NCI-H1092 (cell line): ENCODE measurements at places on chromosomes 3 and 15.

DNA sequence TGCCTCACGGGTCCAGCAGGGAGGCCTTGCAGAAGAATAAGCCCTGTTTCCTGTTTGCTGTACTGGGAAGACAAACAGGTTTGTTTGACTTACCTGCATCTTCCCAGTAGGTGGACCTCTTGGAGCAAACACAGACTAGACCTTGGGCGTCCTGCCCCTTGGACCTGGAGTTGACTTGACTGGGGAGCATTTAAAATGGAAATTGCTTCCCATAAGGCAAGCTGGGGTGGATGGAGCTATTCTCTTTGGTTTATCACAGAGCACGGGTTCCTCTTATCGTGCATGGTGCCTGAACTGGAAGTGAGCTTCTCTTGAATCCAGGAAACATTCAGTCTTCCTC lies 151.4 kb downstream of the RPLP1 start:
- peak; percentile 19 for DNase-seq

- no peak for DNase-seq
Measured at GRCh38 chr15:63517628-63518027, 13.2 kb downstream of the USP3 start.

- no peak for DNase-seq
Measured at GRCh38 chr15:38559636-38560307, 4.8 kb downstream of the RASGRP1 start.

DNA sequence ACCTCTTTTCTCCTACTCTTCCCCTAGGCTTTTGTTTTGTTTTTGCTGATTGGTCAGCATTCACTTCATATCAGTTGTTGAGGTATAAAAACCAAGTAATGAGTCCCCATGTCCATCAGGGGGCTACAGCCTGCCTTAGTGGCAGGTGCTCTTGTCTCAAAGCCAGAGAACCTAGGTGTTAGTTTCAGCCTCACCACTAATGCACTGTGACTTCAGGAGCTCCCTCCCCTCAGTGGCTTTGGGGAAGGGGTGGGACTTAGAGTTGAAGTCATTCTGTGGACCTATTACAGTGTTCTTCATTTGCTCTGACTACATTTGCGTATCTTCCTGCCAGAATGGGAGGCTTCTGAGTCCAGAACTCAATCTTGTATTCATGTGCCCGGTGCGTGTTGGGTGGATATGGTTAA lies 41.6 kb downstream of the NR2C2 start:
- DNase-seq = no peak

DNA sequence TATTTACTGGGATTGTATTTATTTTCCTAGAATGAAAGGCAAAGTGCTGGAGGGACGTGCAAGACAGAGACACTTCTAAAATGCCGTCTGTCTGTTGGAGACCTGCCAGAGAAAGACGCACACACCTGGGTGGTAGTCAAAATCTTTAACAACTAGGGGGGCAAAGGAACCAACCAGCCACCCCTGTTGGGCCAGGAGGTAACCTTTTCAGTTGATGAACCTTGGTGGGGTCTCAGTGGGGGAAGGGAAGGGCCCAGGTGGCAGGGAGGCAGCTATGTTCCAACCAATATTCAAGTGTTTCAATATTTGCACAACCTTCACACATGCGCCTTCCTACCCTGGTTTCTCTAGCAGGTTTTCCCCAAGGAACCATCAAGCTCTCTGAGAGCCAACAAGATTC lies 99.0 kb downstream of the MEGF11 start:
- peak; percentile 47 for DNase-seq

GRCh38 chr3:156525808-156526207 lies 29.1 kb downstream of the SSR3 start:
- no peak for DNase-seq

DNA sequence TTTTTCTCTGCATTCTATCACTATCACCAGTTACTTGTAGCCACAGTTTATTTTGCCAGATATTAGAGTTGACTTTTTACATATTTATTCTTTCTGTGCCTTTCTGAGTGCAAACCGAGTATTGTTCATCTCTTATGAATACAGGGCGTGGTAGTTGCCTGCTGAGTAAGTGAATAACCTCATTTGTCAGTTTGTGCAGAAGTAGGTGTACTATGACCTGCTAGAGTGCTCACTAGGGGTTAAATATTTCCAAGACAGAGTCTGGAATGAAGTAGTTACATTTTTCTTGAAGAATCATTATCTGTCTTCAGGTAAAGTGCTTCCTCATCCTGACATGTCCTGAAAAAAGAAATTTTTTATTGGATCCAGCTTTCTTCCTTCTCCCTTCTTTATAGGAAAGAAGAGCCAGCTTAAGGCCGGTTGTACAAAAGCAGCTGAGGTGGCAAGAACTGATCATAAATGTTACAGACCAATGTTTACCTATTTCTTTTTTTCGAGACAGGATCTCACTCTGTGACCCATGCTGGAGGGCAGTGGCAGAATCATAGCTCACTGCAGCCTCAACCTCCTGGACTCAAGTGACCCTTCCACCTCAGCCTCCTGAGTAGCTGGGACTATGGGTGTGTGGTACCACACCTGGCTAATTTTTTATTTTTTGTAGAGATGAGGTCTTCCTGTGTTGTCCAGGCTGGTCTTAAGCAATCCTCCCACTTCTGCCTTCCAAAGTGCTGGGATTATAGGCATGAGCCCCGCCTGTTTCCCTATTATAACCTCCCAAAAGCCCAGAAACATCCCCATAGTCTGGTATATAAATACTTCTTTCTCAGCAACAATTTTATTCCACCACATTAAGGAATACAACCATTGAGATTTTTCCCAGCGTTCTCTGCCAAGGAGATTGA lies 182.5 kb downstream of the TPRG1 start:
- DNase-seq = no peak

DNA sequence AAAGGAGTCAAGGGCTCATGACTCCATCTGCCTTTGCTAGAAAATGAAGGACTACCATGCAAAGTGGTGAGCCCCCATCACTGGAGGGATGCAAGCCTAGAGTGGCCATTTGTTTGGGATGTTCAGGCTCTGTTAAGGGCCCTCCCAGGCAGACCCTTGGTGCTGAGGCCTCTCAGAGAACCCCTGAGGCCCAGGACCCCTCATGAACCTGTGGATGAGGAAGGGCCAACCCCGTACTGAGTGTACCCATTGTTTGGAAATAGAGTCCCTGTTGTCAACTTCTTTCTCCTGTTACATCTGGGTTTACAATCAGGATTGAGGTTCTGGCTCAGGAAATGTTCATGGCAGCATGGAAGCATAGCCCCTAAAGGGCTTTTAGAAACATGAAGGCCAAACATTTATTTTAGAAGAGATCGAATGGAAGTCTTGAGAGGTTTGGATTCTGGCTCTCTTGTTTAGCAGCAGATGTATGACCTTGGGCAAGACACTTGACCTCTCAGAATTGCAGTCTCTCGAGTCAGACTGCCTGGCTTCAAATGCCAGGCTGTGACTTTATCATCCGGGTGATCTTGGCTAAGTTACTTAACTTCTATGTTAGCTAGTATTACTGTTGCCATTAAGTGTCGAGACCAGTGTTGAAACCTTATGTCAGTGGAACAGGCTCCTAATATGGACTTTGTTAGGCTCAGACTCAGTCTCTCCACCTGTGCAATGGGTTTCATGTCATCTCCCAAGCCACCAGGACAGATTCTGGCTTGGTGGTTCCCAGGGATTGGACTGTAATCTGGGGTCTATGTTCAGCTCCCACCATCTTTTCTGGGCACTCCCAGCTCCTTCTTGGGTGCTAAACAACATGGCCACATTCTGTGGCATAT lies 12.4 kb downstream of the ITGA11 start:
- no peak for DNase-seq

DNA sequence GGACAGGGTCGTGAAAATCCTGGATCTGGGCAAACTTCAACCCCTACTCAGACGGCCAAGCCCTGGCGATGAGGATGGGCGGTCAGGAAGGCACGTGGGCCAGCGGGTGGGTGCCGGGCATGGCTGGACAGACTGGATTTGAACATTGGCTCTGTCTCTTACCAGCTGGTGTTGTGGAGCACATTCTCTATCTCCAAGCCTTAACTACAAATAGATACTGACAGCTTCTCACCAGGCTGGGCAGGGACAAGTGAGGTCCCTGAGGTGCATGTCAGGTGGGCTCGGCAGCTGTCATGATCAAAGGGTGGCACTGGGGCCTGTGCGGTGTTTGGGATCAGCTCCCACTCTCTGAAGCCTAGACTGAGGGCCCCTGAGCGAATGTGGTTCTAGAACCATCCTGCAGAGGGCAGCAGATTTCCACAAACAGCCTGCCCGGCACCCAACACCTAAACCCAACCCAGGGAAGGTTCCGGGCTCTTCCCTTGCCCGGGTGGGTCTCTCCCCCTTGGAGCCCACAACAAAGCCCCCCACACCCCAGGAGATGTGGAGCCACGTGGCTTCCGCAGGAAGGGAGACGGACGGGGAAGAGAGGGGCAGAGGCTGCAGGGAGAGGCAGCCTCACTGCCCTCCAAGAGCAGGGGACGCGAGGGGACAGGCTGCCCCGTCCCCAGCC lies 58.4 kb downstream of the RGMA start:
- peak; percentile 38 for DNase-seq

GRCh38 chr3:120846073-120846472 lies 61.9 kb upstream of the STXBP5L start:
- DNase-seq = no peak

DNA sequence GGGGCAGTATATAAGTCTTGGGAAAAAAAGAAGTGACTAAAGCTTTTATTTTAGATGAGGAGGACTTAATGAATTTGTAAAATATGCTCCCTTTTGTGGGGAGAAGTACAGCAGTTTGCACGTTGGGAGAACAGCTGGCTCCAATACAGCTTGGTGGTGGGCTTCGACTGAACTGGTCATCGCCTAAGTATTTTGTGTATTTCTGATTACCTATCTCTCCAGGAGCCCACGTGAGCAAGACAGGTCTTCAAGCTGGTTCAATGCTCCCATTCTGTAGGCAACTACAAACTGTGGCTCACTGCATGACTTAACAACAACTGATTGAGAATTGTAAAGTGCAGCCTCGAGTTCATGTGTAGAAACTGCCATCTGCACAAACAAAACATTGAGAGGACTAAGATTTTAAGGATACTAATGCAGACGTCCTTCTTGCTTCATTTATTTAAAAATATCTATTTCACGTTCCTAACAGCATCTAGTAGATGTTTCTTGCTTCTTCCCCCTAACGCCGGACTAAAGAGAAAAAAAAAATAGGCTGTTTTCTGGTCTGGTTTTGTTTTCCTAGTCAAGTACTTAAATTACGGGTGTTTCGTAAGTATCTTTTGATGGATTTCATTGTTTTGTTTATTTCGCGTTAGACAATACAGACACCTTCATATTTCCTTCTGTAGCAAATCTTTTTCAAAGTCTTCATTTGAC lies 1.4 kb upstream of the GREM1 start:
- DNase-seq = no peak

DNA sequence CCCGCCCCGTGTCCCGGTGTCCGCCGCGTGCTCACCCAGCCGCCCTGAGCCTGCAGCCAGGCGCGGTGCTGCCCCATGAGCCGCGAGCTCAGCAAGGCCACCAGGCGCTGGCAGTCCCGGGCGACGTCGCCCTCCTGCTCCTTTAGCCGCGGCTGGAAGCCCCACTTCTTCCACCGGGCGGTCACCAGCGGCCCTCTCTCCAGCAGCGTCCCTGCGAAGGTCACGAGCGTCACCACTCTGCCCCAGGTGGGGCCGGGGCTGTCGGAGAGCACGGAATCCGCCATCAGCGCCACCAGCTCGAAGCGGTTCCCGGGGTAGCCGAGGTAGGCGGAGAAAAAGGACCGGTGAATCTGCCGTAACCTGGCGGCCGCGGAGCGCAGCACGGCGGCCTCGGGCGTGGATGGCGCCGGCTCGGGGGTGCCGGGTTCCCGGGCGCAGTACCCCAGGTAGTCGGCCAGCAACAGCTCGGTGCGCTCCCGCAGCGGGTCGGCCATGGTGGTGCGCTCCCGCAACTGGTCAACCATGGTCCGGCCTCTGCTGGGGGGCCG lies 298 bp downstream of the BCL2L10 start:
- no peak for DNase-seq

DNA sequence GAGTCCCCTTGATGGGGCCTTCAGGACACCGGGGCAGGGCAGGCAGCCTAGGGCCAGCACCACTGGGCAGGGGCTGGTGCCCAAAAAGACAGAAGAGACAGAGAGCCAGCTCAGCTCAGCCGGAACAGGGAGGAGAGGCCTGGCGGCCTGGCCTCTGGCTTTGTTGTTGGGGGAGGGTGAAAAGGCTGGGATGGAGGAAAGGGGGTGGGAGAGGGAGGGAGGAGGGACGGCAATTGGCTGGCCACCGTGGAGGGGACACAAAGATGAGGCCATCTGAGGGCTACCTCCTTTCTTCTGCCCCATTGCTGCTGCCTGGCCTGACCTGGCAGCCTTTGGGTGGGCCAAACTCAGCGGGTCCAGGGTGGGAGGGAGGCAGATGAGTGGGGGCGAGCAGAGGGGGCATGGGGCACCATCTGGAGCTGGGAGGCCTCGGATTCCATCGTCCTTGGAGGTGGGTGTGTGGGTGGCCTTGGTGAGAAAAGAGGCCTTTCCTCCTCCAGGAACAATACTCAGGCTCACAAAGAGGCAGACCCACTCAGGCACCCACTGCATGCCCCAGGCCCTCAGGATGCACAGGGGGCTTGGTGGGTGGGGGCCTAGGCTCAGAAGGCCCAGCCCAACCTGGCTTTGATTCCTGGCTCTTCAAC lies 9.3 kb downstream of the EFCC1 start:
- DNase-seq = no peak

- DNase-seq = no peak
Measured at GRCh38 chr15:101390462-101390861, 95.4 kb upstream of the SNRPA1 start.

- DNase-seq = no peak
Measured at GRCh38 chr3:156424758-156425157, 130.2 kb downstream of the SSR3 start.

DNA sequence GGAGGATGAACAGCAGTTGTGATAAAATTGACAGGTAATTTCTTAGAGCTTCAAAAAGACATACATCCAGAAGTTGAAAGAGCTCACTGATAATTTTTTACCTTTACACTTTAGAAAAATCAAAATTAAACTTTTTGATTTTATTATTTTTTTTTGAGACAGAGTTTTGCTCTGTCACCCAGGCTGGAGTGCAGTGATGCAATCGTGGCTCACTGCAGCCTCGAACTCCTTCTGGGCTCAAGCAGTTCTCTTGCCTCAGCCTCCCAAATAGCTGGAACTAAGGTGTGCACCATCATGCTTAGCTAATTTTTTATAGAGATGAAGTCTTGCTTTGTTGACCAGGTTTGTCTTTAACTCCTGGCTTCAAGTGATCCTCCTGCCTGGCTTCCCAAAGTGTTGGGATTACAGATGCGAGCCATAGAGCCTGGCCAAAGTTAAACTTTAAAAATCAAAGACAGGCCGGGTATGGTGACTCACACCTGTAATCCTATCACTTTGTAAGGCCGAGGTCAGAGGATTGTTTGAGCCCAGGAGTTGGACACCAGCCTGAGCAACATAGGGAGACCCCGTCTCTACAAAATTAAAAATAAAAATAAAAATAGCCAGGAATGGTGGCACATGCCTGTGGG lies 21.7 kb downstream of the PLA2G4F start:
- DNase-seq = no peak

- no peak for DNase-seq
Measured at GRCh38 chr3:123367467-123368154, 81.3 kb downstream of the ADCY5 start.

DNA sequence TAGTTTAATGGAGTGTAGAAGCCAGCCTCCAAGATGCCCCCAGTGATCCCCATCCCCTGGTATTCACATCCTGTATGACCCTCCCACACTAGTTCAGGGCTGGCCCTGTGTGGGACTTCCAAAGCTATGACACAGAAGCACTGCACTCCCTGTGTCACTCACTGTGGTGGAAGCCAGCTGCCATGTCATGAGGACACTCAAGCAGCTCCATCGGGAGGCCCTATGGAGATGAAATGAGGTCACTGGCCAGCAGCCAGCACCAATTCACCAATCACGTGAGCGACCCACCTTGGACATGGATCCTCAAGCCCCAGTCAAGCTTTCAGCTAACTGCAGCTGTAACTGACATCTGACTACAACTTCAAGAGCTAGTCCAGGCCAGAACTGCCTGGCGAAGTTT lies 3.9 kb upstream of the ACAN start:
- DNase-seq = no peak
